Temporal lobe (tissue), 4 donors: ENCODE measurements at places on chromosomes 4 and X. TPM values are rescaled to one million over a fixed set of nuclear protein-coding genes. Genes with fewer than 3 reads are reported as not detected.

Gene DDIT4L
- total RNA-seq: 0.25 TPM

Gene STAP1
- not detected for total RNA-seq

Gene CD40LG
- not detected for total RNA-seq

Gene VCX2
- not detected for total RNA-seq

Gene MAGEC2
- not detected for total RNA-seq

Gene SMPX
- not detected for total RNA-seq

Gene RNF150
- 43.3 TPM for total RNA-seq

Gene RAB40AL
- total RNA-seq: 0.98 TPM

Gene SMARCA1
- total RNA-seq: 69.1 TPM

Gene USP26
- total RNA-seq: not detected

Gene BMP2K
- 37.6 TPM for total RNA-seq

Gene PPP4R3C
- not detected for total RNA-seq

Gene USP51
- total RNA-seq: 3.7 TPM

Gene ADH7
- not detected for total RNA-seq

Gene IL3RA
- 1.7 TPM for total RNA-seq

Gene CFAP99
- total RNA-seq: not detected

Gene ARR3
- total RNA-seq: not detected

Gene SLAIN2
- 103 TPM for total RNA-seq

Gene VCX
- total RNA-seq: not detected

Gene SPP1
- 73.0 TPM for total RNA-seq

Gene DDX60
- 3.9 TPM for total RNA-seq

Gene ADH1A
- not detected for total RNA-seq

Gene PGRMC1
- total RNA-seq: 146 TPM

Gene CCDC149
- 19.2 TPM for total RNA-seq

Gene TFE3
- total RNA-seq: 8.9 TPM

Gene HERC3
- 52.9 TPM for total RNA-seq

Gene FAM3A
- 8.4 TPM for total RNA-seq

Gene SLITRK4
- total RNA-seq: 36.9 TPM
